ENCODE measurements at places on chromosomes 3 and 15. TPM values are rescaled to one million over a fixed set of nuclear protein-coding genes. Genes with fewer than 3 reads are reported as not detected.
A peak's percentile ranks its signal among the peaks of the same experiment; 100 is the strongest.

DNA sequence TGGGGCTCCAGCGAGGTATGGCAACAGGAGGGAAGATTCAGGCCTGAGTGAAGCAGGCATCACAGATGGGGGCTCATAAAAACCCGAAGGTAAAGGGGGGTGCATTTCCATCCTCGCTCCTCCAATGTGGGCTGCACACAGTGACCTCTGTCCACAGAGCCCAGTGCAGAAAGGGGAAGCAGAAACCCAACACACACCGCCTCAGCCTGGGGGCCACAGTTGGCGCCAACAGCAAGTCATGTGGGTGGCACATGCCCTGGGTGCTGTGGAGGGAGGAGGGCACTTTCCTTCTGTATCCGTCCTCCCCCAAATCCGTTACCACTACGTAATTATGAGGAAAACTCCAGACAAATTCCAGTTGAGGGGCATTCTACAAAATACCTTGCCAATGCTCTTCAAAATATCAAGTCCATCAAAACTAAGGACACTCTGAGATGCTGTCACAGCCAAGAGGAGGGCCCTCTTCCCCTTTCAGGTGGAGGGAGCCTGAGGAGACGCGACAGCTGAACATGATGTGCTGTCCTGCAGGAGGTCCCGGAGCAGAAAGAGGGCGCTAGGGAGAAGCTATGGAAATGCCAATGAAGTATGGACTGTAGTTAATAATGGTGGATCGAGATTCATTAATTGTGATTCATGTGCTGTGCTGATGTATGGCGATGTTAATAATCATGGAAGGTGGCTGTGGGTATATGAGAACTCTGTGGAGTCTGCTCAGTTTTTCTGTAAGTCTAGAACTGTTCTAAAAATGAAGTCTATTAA lies 16.4 kb downstream of the APBA2 start:
- DNase-seq = no peak

Gene CPNE4
- 0.13 TPM for total RNA-seq

DNA sequence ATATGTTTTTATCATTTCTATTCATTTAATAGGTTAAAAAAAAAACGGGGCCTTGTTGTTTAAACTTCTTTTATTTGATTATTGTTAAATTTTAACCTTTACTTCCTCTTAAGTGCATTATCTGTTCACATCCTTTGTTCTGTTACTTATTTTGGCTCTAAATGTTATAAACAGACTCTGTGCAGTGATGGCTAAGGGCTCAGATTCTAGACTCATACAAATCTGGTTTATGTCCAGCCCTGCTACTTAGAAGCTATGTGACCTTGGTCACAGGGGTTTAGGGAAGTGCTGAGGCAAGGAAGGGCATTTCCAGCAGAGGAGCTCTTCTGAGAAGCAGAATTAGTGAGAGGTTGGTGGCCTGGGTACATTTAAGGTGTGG lies 55.3 kb upstream of the VILL start:
- peak; percentile 52 for DNase-seq

DNA sequence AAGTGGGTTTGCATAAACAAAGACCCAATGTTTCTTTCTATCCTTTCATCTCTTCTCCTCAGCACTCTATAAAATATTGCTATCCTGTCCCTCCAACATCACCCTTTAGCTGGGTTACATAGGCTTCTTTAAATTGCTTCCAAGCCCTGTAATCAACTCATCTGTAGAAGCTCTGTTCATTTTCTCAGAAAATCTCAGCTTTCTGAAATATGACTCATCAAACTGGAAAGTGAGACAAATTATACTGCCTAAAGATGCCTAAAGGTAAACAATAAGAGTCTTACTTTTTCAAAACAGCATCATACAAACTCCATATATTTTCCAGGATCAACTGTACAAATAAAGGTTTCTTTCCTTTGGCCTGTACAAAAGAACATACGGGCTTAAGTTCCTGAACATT lies 33.8 kb downstream of the EFL1 start:
- DNase-seq = peak; percentile 7

Gene PLCL2
- total RNA-seq = not detected

Gene ARHGEF26
- total RNA-seq = 1.8 TPM
